ENCODE measurements at places on chromosomes 6 and 20.

DNA sequence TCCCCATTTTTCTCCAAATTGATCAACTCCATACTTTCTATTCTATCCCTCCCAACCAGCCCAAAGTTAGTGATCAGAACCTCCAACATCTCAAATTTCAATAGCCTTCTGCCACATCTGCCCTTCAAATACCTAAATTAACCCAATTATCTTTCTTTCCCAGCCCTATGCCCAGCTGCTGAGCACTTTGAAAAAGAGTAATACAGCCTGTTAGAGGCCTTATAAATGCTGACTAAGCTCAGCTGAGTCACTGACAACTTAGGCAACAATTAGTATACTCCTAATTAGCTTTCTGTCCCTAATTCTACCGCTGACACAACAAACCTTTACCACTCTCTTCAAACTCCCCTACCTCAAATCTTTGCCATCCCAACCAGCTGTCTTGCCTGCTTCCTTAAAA, 23.5 kb downstream of the RUNX2 start:
- no peaks in the 10 kb centered on the region for H3K4me1 ChIP-seq
- no peak overlapping the region for H3K27ac ChIP-seq
- no peak for DNase-seq
- no peaks in the 10 kb centered on the region for H3K36me3 ChIP-seq
- no peaks in the 10 kb centered on the region for H3K27me3 ChIP-seq
- no peak overlapping the region for H3K4me3 ChIP-seq

DNA sequence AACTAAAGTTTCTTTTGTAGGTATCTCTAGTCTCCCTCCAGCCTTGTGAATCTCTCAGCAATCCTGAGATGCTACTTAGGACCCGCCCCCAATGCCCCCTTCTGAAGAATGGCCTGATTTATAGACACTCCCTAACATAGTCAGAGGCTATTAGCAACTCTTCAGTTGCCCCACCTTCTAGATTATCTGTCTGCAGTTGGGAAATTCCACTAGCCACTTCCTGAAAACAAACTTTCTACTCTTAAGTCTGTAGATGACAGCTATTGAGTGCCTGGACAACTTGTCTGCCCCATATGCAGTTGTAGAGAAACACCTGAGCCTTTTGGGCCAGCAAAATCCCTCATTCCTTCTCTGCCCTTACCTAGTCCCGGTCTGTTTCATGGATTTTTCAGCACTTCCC, 188.2 kb upstream of the PREP start:
- no peak for DNase-seq
- H3K4me3 ChIP-seq = no peak overlapping the region
- H3K27ac ChIP-seq = no peak overlapping the region
- H3K36me3 ChIP-seq = no peaks in the 10 kb centered on the region
- H3K27me3 ChIP-seq = no peaks in the 10 kb centered on the region
- no peaks in the 10 kb centered on the region for H3K4me1 ChIP-seq

- H3K4me3 ChIP-seq = no peak overlapping the region
- H3K27me3 ChIP-seq = no peaks in the 10 kb centered on the region
- no peaks in the 10 kb centered on the region for H3K36me3 ChIP-seq
- no peak for DNase-seq
- H3K27ac ChIP-seq = no peak overlapping the region
Measured at GRCh38 chr6:112660626-112661025, 313.5 kb downstream of the RFPL4B start.

DNA sequence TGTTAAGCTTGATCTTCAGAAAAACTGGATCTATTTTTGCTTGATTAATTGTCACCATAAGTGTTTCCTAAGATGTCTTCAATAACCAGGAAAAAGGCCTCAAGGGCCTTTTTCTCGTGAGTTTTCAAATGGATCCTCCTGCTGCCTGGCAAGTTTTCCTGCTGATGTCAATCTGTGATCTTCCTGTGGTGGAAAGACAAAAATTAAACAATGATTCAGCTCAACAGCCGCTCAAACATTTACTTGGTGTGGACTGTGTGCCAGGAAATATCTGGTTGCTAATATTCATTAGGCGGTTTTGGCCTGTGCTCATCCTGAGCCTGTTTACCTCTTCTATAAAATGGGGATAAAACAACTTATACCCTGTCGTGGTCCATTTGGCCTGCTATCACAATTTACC, 35.4 kb upstream of the SSTR4 start:
- H3K4me1 ChIP-seq = no peaks in the 10 kb centered on the region
- DNase-seq = no peak
- H3K27ac ChIP-seq = no peak overlapping the region
- no peak overlapping the region for H3K4me3 ChIP-seq

- no peak overlapping the region for H3K27ac ChIP-seq
- H3K4me1 ChIP-seq = no peaks in the 10 kb centered on the region
- no peaks in the 10 kb centered on the region for H3K36me3 ChIP-seq
- no peak overlapping the region for H3K4me3 ChIP-seq
- no peak for DNase-seq
Measured at GRCh38 chr6:135176464-135176863, 4.6 kb upstream of the MYB start.

DNA sequence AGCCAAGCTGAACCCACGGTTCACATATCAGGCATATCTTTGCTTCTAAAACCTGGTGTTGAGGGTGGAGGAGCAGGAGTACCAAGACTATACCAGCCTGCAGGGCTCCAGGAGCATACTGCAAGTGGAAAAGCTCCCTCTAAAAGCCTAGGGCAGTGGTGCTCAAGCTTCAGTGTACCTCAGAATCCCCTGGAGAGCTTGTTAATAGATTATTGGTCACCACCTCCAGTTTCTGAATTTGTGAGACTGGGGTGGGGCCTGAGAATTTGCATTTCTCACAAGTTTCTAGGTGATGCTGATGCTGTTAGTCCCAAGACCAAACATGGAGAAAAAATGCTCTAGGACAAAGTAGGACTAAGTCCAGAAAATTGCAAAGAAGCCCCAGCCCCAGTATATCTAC, 65.4 kb downstream of the FILIP1 start:
- H3K27me3 ChIP-seq = no peaks in the 10 kb centered on the region
- no peak overlapping the region for H3K27ac ChIP-seq
- no peak overlapping the region for H3K4me3 ChIP-seq
- H3K4me1 ChIP-seq = no peaks in the 10 kb centered on the region

DNA sequence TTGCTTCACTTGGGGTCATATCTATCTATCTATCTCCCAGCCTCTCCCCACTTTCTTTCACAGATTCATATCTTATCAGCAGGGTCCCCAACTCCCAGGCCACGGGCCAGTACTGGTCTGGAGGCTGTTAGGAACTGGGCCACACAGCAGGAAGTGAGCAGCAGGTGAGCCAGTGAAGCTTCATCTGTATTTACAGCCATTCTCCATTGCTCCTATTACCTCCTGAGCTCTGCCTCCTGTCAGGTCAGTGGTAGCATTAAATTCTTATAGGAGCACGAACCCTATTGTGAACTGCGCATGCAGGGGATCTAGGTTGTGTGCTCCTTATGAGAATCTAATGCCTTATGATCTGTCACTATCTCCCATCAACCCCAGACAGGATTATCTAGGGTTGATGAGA, 14.8 kb upstream of the TAB2 start:
- H3K4me1 ChIP-seq = no peaks in the 10 kb centered on the region
- no peak overlapping the region for H3K4me3 ChIP-seq
- H3K36me3 ChIP-seq = no peaks in the 10 kb centered on the region
- no peak for DNase-seq
- no peak overlapping the region for H3K27ac ChIP-seq

DNA sequence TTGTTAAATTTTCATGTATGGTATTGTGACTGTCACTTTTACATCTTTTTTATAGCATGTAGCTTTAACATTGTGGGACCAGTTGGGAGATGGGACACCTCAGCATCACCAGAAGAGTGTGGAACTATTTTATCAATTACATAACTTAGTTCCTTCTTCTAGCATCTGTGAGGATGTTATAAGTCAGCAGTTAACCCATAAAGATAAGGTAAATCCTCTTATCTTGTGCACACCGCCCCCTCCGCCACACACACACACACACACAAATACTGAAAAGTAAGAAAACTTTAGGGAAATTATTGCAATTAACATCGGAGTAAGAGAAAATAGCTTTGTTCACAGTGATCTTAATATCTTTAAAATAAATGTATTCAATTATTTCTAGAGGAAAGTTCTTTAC, 60.9 kb downstream of the PGM3 start:
- no peaks in the 10 kb centered on the region for H3K27me3 ChIP-seq
- DNase-seq = no peak
- no peaks in the 10 kb centered on the region for H3K4me1 ChIP-seq
- peaks cover 22% of the 10 kb centered on the region for H3K36me3 ChIP-seq
- H3K4me3 ChIP-seq = no peak overlapping the region
- no peak overlapping the region for H3K27ac ChIP-seq

DNA sequence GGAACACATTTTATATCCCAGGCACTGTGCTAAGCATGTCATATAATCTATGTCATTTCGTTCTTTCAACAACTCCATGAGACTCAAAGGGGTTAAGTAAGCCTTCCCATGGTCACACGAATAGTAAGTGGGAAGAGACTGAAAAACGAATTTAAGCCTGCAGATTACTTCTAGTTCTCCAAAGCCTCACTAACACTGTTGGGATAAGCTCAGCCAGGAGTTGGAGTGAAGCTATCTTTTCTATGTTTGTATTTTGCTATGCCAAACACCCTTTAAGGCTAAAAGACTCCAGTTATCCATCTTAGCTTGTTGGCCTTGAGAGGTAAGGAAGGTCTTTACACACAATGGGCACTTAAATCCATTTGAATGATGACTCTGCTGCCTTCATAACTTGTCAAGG, 148.1 kb upstream of the UST start:
- H3K27me3 ChIP-seq = no peaks in the 10 kb centered on the region
- H3K27ac ChIP-seq = no peak overlapping the region
- H3K36me3 ChIP-seq = no peaks in the 10 kb centered on the region
- H3K4me1 ChIP-seq = no peaks in the 10 kb centered on the region
- no peak for DNase-seq
- H3K4me3 ChIP-seq = no peak overlapping the region

GRCh38 chr6:22605736-22606135, 36.4 kb downstream of the HDGFL1 start:
- no peaks in the 10 kb centered on the region for H3K27me3 ChIP-seq
- no peaks in the 10 kb centered on the region for H3K36me3 ChIP-seq
- DNase-seq = no peak

DNA sequence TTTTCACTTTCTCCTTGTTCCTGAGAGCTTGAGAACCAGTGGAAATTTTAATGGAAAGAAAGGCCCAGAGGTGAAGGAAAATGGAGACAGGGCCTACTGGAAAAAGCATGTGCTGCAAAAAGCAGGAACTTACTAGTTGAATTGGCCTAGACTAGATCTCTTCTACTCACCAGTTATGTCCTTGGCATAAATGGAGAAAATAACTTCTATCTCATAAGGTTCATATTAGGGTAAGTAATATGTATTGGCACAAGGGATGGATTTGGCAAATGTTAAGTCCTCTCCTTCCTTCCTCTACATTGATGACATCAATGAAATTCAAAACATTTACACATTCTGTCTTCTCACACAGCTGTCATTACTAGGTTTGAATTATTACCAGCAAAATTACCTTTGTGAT, 74.0 kb downstream of the NDUFAF5 start:
- no peak overlapping the region for H3K4me3 ChIP-seq
- H3K27ac ChIP-seq = no peak overlapping the region
- H3K36me3 ChIP-seq = no peaks in the 10 kb centered on the region
- H3K4me1 ChIP-seq = no peaks in the 10 kb centered on the region
- no peak for DNase-seq

- no peak overlapping the region for H3K27ac ChIP-seq
- DNase-seq = no peak
- no peaks in the 10 kb centered on the region for H3K27me3 ChIP-seq
Measured at GRCh38 chr20:47863315-47863965, 78.2 kb upstream of the SULF2 start.

GRCh38 chr6:24139639-24140038, 13.6 kb downstream of the NRSN1 start:
- no peak overlapping the region for H3K27ac ChIP-seq
- H3K27me3 ChIP-seq = no peaks in the 10 kb centered on the region
- H3K4me3 ChIP-seq = no peak overlapping the region
- no peak for DNase-seq
- H3K4me1 ChIP-seq = no peaks in the 10 kb centered on the region

- peaks cover 68% of the 10 kb centered on the region for H3K27me3 ChIP-seq
- DNase-seq = no peak
Measured at GRCh38 chr20:63004607-63005364, 2.0 kb downstream of the BHLHE23 start.

DNA sequence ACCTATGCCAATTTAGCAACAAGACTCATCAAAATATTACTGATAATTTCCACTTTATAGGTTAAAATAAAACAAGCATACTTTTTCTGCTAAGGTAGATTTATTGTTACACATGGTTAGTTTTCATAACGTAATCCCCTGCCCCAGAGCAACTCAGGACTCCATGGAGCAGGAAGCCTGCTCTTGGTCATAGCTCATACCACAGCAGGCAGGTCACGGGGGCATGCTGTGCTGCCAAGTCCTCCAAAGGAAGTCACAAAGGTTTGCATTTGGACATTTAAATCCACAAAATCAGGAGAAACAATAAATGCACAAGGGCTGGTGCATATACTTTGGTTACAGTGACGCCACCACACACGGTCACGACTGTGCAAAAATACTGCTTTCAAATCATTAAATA, 12.5 kb downstream of the GZF1 start:
- H3K36me3 ChIP-seq = peaks cover 6% of the 10 kb centered on the region
- H3K27ac ChIP-seq = no peak overlapping the region
- H3K4me3 ChIP-seq = no peak overlapping the region
- no peak for DNase-seq
- H3K4me1 ChIP-seq = no peaks in the 10 kb centered on the region

GRCh38 chr20:23889775-23890187, 10.2 kb upstream of the CST5 start:
- no peaks in the 10 kb centered on the region for H3K4me1 ChIP-seq
- no peaks in the 10 kb centered on the region for H3K36me3 ChIP-seq
- no peak overlapping the region for H3K4me3 ChIP-seq

- peak overlapping the region; percentile 71 for H3K4me3 ChIP-seq
- H3K27me3 ChIP-seq = no peaks in the 10 kb centered on the region
- peak; percentile 80 for DNase-seq
Measured at GRCh38 chr20:32483351-32484224, 101.5 kb downstream of the NOL4L start.

DNA sequence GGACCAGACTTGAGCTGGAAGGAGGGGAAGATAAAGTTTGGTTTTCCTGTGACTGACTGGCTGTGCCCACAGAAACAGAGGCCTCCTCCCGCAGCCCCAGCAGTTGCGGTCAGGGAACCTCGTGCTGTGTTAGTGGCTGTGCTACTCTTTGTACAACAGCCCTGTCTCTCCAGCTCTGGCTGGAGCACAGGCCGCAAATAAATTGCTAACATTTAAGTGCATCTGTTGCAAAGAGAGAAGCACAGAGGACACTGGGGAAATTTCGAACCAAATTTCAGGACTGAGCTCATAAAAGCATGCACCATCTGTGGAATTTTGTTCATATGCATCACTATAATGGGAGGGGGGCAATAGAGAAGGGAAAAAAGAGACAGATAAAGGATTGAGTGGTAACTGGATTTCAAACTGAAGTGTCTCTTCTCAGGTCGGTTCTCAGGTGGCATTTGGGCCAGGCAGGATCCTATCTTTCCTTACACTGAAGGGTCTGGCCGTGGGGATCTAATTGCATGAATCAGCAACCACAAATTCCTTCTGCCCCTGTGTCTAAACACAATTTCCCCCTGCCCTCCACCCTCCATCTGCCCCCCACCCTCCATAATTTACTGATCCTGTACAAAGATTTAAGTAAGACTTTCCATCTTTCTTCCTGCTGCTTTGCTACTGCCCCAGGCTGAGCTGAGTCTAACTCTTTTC, 88.9 kb upstream of the ATXN1 start:
- H3K4me1 ChIP-seq = no peaks in the 10 kb centered on the region
- H3K4me3 ChIP-seq = no peak overlapping the region
- no peaks in the 10 kb centered on the region for H3K36me3 ChIP-seq
- peak; percentile 18 for DNase-seq
- H3K27me3 ChIP-seq = no peaks in the 10 kb centered on the region
